ENCODE measurements at places on chromosomes 2 and 18.

- no peak for DNase-seq
Observed at GRCh38 chr2:27796791-27797765, 25.6 kb downstream of the MRPL33 start.

GRCh38 chr18:59033359-59033758 lies 106.3 kb upstream of the SEC11C start:
- DNase-seq: no peak

GRCh38 chr2:10619643-10620042 lies 70.1 kb downstream of the NOL10 start:
- no peak for DNase-seq

- DNase-seq: no peak
Observed at GRCh38 chr2:133802409-133803039, 234.3 kb upstream of the NCKAP5 start.

DNA sequence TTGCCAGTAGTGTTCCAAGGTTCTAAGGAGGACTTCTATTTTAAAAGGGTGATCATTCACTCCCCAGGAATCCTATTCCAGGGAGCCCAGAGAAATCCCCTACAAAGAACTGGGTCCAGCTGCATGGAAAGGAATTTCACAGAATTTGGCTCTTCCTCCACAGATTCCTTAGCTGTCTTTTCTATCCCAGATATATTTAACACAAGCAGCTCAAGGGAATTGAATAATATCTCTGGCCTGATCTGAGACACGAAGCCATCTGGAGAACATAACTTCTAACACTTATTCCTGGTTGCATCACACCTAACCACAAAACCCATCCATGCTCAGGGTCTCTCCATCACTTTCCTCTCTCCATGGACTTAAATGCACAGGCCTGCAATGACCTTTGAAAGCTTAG lies 306.7 kb upstream of the ACVR2A start:
- no peak for DNase-seq

DNA sequence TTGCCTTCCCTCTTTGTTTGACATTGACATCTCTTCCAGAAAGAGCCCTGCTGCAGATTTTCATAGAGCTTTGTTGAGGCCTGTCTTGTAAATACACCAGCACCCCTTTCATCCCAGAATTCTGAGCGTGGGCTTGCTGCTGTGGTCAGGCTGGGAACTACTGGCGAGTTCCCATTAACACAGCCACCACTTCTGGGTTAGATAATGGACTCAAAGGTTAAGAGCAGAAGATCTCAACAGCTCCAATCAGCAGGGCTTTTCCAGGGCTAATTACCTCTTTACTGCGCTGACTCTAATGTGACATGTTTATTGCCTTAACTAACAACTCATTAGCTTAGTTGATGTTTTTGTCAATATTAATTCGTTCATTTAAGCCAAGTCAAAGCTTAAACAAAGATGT lies 235.9 kb upstream of the BOD1L2 start:
- DNase-seq: no peak

DNA sequence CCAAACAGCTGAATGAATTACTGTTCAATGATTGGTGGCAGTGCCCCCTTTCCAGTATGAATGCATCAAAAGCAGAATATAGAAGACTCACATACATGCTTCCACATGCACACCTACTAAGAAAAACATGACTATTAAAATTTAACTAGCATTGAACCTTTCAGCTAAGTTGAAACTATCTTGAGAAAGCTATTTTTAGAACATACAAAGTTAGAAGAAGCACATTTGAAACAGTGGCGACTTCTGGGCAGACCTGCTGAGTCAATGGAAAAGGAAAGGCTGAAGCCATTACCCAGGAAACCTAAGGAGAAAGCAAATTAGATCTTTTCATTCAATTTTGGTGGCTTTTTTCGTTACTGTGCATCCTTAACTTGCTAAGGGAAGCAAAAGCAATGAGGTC lies 55.9 kb downstream of the PLA2R1 start:
- no peak for DNase-seq

GRCh38 chr18:74689251-74689650 lies 91.6 kb downstream of the ZNF407 start:
- no peak for DNase-seq

DNA sequence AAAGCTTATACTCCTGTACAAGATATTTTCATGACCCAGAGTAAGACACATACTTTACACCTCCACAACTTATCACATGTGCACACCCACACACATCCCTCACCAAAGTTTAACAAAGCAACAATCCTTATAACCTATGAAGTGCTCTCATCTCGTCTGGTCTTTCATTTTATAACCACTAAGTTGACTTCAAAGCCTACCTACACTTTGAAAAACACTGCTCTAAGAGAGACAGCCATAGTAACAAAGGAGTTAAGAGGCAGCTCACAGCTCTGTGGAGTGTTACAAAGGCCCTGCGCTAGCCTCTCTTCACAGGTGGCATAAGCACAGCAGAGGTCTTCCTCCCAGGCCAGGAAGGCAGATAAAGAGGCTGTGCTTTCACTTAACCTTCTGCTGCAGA lies 69.7 kb upstream of the TMEM200C start:
- DNase-seq: no peak

GRCh38 chr2:96342085-96342484 lies 6.5 kb downstream of the NCAPH start:
- DNase-seq: peak; percentile 14

DNA sequence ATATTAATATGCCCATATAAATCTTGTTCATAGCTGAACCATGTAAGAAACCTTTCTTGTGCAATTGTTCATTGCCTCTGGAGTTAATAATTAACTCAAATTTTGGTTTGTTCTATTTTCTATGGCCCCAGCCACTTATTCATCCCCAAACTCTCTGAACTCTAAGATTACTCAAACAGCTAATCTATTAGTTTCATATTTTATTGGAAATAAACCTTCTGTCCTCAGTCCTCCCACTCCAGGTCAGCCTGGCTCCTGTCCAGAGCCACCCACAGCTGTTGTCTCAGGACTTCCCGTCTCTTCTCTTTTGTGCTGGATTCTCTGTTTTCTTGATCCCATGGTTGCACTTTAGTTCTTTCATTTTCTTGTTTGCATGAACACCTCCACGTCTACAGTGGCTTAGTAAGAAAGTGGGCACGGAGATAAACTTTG lies 4.4 kb upstream of the RNF103 start:
- no peak for DNase-seq

- DNase-seq: no peak
Observed at GRCh38 chr2:23924589-23925359, 2.1 kb downstream of the ATAD2B start.

DNA sequence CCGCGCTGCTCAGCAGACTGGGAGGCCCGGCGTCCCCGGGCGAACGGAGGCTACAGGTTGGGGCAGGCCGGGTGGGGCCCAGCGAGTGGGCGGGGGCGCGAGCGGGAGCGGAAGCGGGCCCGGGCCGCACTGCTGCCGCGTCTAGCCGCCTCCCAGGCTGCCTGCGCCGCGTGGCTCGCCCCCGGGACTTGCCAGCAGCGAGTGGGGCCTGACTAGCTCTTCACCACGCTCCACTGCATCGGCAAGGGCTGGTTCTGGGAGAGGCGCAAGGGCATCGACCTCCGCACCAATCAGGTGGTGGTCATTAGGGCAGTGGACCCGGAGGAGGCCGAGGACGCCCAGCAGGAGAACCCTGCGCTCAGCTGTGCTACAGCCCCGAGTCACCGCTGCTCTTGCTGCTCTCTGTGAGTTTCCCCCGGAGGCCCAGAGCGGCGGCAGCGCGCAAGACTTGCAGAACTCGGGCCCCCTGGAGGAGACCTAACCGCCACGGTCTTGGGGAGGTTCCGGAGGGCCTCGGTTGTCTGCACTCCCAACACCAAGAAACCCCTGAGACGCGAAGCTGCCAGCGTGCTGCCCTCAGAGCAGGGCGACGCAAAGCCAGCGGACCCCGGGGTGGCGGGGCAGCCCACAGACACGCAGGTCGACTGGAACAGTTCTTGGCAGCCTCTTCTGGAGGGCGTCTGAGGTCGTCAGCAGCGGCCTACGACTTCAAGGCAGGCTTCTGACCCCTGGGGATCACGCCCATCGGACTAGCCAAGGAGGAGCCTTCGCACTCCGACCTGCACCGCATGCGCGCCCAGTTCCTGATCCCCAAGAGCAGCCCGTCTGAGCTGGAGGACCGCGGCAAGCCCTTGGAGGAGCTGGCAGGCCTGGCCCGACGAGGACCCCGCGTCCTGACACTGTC lies 27.2 kb upstream of the PTPN2 start:
- DNase-seq: peak; percentile 56

DNA sequence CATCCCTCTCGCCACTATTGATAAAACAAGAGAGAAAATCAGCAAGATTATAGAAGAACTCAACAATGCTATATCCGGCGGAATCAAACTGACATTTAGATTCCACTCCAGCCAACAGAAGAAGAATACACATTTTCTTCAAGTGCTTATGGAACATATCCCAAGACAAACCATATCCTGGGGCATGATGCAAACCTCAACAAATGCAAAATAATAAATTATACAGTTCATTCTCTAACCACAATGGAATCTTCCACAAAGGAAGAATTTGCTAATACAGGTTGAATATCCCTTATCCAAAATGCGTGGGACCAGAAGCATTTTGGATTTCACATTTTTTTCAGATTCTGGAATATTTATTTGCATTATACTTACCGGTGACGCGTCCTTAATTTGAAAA lies 51.4 kb upstream of the YPEL5 start:
- DNase-seq: no peak

- no peak for DNase-seq
Observed at GRCh38 chr2:51624995-51625394, 593.1 kb upstream of the NRXN1 start.

Measured in stimulated activated CD4-positive, alpha-beta T cell treated with anti-CD3 and anti-CD28 coated beads, Interleukin-12 subunit alpha, Interleukin-12 subunit beta, amount 100 ng/mL, for 4 hours (primary cell).